Activated naive CD4-positive, alpha-beta T cell (primary cell): ENCODE measurements at places on chromosomes 7 and 10.

DNA sequence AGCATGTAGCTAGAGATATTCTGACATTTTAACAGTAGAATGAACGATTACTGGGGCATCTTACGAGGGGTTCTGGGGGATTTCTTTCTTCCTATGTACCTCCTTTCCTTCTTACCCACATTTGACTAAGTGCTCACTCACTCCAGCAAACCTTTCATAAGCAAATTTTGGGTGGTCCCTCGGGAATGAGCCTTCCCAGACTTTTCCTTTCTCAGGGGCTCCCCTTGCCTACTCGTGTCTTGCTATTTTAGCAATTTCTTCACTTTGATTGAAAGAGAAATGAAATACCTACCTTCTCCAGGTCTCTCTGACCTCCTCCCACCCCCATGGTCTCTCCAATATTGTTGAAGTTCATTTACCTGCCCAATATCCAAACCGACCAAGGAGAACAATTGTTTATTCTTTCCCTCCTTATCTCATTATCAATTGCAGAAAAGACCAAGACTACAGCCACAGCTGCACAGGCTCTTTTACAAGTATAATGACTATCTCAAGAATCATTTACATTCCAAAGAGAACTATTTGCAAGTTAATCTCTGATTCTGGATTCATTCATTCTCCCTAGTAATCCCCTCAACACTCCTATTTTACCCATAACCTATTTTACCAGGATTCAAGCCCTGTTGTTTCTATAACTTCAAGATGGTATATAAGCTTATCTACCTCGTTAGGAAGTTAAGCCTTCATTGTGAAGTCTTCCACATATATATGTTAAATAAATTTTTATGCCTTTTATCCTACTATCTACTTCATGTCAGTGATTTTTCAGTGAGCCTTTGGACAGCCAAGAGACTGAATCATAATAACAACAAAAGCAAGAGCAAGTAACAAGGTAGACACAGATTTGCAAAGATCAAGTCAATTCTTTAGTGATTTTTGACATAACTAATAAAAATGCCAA is 480.6 kb downstream of the IPMK start:
- no peak for DNase-seq

DNA sequence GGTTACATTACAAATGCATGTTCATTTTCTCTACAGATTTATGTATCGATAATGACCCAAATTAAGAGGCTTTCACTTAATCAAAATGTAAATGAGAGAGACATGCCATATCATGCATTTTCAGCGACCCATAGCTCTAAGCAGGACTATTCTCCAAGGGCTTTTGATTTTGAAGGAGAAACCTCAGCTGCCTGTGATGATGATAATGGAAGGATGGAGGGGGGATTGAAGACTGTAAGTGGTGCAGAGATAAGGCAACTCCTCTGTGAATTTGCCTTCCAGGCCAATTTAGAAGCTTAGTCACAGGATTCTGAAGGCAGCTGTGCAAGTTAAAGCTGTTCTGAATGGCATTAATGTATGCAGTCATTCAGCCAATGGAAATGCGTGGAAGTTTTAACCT is 8.3 kb downstream of the VSTM2A start:
- no peak for DNase-seq

DNA sequence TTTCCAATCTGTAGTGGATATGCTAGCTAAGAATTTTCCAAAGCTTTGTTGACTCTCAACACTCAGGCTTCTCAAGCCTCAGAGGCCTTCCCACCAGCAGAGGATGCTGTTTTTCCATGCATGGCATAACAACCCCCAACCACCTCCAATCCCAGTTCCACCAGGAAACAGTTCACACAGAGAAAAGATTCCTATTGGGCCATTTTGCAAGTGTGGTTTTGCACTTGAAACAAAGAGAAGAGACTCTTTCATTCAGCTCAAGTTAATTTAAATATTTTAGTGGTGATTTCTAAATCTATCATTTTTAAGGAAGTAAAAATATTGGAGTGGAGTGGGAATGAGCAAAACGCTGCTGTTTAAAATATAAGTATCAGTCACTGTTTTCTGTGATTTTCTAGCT is 105.6 kb upstream of the COL1A2 start:
- DNase-seq, result no peak

DNA sequence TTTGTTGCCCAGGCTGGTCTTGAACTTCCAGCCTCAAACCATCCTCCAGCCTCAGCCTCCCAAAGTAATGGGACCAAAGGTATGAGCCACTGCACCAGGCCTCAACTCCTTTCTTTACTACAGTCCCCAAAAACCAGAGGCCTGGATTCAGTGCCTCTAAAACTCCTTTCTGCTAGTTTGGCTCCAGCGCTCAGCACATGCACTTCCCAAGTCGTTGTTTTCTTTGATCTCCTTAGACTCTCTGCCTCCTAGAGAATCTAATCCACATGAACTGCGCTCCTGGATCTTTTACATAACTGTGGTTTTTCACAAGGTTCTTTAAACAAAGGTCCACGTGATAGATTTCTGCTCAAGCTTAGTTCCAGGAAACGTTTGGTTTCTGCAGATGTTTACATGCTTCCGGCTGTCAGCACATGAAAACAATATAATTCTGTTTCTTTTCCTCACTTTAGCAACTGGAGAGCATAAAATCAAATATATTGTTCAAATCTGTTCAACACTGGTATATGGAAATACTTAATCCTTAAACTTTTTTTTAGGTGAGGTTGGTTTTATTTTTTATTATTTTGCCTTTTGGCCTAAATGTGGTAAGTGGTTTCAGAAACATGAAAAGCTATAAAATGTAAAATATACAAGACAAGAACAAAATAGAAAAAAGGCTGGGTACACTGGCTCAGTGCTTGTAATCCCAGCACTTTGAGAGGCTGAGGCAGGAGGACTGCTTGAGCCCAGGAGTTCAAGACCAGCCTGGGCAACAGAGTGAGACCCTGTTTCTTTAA is 270.5 kb upstream of the MKLN1 start:
- DNase-seq, result no peak

GRCh38 chr7:133633055-133633454 is 380.2 kb downstream of the EXOC4 start:
- no peak for DNase-seq

DNA sequence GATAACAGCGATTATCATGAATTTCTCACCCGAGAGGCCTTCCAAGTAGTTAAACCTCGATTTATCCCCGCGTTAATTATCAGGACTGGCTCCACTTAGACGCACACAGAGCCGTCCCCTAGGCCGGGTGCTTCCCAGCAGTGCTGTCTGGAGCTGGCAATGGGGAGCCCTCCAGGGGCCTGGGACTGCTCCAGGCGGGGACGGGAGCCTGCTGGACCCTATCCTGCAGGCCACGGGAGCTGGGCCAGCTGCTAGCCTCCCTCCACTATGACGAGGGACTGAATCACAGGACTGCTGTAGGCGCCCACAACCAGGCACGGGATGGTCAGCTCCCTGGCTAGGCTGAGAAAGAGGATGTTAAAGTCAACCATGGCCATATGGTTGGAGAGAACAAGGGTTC is 229.1 kb downstream of the ELFN1 start:
- DNase-seq, result no peak

DNA sequence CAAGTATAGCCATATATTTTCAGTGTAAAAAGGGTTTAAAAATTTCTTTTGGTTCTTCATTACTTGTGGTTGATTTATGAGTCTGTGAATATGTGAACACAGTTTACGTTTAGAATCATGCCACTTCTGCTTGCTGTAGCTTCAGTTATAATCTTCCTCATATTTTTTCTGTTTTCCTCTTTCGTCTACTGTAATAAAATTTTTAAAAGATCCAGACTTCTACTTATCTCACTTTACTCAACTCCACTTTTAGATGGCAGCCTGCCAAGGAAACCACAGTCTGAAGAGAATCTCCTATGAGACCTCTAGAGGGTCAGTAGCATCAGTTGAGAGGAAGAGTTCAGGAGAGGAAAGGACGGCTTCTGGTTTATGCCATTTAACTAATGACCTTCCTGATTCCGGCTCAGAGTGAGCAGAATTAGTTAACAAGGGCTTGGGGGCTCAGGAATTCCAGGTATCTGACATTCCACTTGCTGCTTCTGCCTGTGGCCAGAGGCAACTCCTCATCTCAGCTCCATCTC is 21.4 kb downstream of the CREB5 start:
- DNase-seq, result no peak

DNA sequence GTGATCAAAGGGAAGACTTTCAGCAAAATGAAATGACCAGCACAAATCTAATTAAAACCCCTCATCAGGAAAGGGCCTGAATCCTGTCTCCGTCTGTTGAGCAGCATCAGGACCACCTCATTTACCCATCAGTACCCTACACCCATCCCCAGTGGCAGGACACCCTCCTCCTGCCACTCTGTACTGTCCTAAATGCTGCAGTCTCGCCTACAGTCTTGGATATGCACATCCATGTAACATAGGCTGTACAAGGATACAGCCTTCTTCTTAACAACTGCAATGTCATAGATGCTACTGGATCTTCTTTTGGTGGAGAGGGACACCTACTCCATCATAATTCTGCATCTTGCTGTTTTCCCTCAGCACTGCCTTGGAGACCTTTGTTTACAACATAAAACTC is 140.3 kb upstream of the LANCL2 start:
- no peak for DNase-seq

DNA sequence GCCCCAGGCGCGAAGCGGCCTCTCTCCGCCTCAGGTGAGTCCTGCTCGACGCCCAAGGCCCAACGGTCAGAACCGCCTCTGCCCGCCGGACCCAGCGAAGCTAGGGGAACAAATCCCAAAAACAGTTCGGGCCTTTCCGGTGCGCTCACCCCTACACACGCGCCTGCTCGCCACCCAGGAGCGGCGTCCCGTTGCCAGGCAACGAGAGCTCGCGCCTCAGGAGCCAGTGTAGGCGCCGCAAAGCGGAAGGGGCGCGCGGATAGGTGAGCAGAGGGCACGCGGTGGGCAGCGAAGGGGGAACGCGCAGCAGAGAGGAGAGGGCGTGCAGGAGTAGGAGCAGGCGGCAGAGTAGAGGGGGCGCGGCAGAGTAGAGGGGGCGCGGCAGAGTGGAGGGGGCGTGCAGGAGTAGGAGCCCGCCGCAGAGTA is at the start of the genes DYDC1 and DYDC2:
Gene DYDC1 (minus strand): TSS at position 193 of the 426 bp plus-strand sequence. CDS start 4,154 bp downstream, outside the sequence.
Gene DYDC2 (plus strand): TSS at position 219 of the 426 bp plus-strand sequence. CDS start 5,663 bp downstream, outside the sequence.
- DNase-seq, result peak; percentile 54

DNA sequence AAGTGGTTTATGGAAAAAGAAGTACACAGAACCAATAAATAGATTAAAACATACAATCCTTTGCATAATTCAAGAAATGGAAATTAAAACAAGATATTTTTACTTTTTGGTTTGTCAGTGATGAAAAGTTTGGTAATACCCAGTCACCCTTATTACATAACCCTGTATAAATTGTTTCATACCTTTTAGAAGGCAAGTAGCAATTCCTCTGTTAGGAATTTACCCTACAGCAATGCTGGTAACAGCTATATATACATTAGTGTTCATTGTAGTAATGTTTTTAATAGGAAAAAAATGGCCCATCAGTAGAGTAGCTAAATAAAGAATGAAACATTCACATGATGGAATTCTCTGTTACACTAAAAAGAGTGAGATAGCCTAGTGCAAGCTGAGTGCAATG is 42.7 kb downstream of the PTPN12 start:
- no peak for DNase-seq

- peak; percentile 15 for DNase-seq
These were observed 19.4 kb downstream of the C1GALT1 start for GRCh38 chr7:7201578-7202374.

DNA sequence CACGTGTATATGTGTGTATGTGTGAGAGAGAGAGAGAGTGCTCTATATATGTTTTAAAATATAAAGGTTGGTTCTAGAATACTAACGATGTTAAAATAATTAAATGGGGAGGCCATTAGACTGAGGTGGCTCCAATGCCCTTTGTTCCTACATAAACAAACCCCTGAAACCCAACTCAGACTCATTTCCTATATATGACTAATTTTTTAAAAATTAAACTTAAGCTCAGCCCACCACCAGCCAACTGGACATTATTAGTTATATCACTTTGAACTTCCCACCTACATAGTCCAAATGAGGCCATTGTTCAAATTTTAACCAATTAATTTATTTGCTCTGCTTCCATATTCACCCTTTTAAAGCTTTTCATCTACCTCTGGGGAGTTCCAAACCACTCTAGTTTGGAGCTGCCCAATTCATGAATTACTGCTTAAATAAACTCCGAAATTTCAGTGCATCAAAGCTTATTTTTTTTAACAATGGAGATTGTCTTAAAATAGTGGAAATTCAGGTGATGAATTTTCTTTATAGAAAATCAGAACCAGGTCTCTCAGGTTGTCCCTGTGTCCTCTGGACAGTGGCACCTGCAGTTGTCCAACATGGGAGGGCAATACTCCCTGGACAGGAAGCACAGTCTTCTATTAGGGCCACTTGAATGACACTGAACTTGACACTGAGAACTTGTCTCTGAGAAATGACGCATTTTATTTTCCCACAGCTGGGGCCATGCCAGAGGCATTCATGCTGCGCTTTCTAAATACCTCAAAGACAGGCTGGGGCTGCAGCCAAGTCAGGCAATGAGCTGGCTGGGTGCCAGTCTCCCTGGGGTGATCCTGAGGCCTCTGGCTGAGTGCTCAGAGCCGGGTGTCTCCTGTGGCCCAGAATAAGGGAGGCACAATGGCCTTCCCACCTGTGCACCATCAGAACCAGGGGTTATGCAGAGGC is 109.5 kb upstream of the TMEM72 start:
- DNase-seq, result no peak

DNA sequence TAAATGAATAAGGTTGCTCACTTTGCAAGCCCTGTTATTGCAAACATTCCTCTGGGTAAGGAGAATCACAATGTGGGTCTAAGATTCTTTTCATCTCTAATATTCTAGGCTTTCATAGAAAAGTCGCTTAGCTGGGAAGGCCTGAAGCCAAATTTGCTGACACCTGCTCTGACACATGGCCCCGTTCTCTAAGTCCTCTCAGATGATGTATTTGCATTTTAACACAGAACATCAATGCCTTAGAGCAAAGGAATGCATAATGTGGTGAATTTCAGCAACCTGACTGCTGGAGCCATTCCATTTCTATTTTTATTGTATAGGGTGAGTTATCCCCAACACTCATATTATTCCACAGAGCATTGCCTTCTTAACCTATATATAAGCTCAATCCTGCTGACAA is 682.1 kb upstream of the NRP1 start:
- no peak for DNase-seq

- DNase-seq, result no peak
These were observed 207.6 kb downstream of the AHR start for GRCh38 chr7:17506095-17506494.

GRCh38 chr7:11450281-11450680 is 381.7 kb downstream of the THSD7A start:
- no peak for DNase-seq

DNA sequence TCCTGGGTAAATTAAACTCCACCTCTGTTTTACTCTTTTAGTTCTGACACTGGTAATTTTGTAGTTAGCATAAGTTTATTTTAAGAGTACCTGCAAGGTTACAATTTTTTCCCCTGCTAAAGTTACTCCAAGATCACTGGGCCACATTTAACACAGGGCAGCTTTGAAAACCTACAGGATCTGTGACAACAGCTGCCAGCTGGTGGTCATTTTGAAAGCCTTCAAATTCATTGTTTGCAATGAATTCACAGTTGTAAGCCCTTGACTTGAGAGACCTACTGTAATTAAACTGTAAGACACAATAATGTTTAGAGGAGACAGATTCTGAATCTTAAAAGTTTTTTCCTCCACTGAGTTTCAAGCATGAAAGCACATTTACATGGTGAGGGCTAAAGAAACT is 129.6 kb downstream of the CNOT4 start:
- no peak for DNase-seq

GRCh38 chr10:107214261-107214660 is 49.8 kb upstream of the SORCS1 start:
- no peak for DNase-seq

- DNase-seq, result no peak
These were observed 24.9 kb downstream of the RCC1L start for GRCh38 chr7:75048435-75049379.

GRCh38 chr10:91424016-91424415 is 13.9 kb downstream of the HECTD2 start:
- no peak for DNase-seq
